Neuronal stem cell (in vitro differentiated cells): ENCODE measurements at places on chromosomes 1 and 21.

DNA sequence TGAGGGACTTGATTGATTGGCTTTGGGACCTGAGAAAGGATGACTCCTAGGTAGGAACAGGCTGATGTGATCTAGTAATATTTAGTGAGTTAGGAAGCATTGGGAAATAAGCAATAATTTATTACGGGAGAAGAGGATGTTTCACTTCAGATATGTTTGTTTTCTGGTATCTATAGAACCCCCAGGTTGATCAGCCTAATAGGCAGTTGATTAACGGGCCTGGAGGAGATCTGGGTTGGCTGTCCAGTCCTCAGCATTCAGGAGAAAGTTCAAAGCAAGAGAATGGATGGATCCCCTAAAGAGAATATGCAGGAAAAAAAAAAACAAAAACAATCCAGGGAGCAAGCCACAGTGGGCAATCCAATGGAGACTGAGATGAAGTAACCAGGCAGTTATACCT is 48.2 kb upstream of the AKT3 start:
- no peak for DNase-seq

DNA sequence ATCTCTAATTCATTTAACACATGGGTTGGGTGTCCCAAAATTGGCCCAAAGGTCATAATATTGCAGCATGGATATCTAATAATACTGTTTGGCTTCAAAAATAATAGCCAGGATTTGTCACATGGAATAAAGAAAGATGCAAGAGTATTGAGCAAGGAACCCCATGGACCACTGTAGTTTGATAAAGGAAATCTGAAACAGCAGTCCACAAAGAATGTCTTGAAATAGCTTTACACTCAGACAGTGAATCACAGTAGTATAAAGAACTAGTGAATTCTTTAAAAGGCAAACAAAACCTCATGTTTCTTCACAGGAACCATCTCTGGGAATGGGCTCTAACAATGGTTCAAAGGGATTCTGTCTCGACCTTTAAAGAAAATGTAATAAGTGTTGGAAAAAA is 576.1 kb upstream of the ZRANB2 start:
- DNase-seq: no peak

- no peak for DNase-seq
These were observed 91.7 kb downstream of the TYW3 start for GRCh38 chr1:74824497-74825107.

GRCh38 chr1:155135415-155136028 is at the start of gene SLC50A1:
SLC50A1 (plus strand) TSS chr1:155135852; CDS start chr1:155135912, 60 bp downstream.
- DNase-seq: peak; percentile 94

- DNase-seq: no peak
These were observed 1355.7 kb downstream of the BRINP3 start for GRCh38 chr1:189121941-189122340.

- DNase-seq: no peak
These were observed 85.6 kb upstream of the TTC39A start for GRCh38 chr1:51415963-51416362.

GRCh38 chr1:12480748-12481362 is 137.2 kb downstream of the DHRS3 start:
- no peak for DNase-seq

GRCh38 chr1:101451888-101452287 is 215.1 kb downstream of the S1PR1 start:
- DNase-seq: no peak

DNA sequence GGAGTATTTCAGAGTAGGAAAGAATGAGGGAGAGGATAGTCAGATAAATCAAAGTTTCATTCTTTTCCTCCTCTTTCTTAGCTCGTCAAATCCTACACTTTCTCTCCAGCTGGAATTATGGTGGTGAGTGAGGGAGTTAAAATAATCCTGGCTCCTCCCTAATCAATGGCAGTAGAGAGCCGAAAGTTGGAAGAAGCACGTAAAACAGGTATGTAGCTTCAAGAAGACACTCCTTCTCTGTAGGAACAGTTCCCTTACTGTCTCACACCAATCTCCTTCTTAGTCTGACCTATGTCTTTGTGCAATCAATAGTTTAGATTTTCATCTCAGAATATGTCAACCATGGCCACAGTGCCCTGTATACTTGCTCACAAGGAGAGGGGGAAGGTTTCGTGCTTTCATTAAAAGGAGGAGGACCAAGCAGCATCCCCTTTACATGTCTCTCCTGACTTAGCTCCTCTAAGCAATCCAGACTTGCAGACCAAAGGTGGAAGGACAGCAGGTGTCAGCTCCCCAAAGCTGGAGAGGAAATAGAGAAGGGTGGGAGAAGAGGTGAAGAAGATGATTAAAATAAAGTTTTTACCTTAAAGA is 878 bp downstream of the MINDY1 start:
- no peak for DNase-seq

- DNase-seq: no peak
These were observed 430.1 kb downstream of the PTBP2 start for GRCh38 chr1:97151651-97152050.

DNA sequence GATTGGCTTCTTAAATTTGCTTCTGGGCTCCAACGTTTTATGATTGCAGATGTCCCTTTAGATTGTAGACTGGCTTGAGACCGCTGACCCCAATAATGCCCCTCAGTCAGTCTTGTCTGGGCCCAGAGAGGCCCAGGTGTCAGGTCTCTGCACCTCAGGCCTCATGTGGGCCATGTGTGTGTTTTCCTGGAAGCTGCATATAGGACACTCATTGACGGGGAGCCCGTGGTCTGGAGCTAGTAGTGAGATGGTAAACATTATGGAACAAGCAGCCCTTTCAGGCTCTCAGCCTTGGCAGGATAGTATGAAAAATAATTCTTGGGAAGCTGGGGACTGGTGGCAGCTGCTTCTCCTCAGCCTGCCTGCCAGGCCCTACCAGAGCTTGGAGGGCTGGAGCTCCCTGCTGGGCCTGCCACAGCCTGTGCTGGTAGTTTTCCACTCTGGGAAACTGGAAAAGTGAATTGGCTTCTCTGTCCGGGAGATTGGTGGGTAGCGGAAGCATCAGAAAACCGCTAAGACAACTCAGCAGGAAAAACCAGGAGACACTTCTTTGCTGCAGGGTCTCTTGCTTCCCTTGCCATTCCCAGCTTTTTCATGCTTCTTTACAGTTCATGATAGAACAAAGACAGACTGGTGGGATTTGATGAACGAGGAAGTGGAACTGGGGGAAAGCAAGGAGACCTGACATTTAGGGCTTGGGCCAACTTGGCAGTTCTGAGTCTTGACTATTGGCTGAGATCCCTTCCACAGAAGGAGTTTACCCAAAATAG is 57.8 kb upstream of the HSD17B7 start:
- DNase-seq: no peak

DNA sequence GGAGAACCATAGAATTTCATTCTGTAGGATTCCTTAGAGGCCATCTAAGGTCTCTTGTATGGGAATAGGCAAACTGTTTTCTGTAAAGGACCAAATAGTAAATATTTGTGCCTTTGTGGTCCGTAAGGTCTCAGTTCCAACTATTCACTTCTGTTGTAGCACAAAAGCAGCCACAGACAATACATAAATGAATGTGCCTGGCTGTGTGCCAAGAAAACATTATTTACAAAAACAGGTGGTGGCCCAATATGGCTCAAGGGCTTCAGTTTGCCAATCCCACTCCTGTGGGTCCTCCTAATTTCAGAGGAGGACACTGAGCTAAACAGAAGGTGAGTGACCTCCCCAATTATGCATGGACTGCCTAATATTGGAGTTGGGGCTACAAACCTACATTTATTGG is 67.6 kb upstream of the EDEM3 start:
- DNase-seq: no peak

DNA sequence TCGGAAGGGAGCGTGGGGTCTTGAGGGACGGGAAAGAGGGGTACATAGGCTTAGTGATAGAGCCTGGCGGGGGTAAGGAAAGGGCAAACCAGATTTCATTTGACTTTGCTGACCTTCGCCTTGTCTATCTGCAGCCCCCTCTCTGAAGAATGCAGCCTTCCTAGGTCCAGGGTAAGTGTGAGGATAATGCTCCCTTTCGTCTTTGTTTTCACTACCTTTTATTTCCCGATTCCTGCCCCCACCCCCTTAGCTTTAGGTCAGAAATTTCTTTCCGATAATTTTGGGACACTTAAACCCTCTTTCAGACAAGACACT is 396 bp downstream of the ATP5PB start:
- DNase-seq: no peak

DNA sequence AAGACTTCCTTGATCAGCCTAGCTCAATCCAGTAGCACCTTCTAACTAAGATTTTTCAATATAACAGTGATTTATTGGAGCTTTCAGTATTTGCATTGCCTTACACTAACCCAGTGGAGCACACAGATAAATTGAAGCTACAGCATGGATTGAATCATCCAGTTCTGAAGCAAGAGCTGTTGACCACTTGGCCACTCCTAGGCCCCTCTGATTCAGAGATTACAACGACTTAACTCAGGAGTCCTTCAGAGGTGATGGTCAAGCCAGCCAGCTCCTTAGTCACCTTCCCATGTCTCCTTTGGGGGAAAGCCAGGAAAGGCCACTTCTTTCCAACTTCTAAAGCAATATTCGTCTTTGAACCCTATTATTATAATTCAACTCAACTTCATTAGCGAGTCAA is 151.8 kb downstream of the TENT5C start:
- DNase-seq: no peak

- no peak for DNase-seq
These were observed 385.4 kb upstream of the VAMP3 start for GRCh38 chr1:7385471-7386225.

DNA sequence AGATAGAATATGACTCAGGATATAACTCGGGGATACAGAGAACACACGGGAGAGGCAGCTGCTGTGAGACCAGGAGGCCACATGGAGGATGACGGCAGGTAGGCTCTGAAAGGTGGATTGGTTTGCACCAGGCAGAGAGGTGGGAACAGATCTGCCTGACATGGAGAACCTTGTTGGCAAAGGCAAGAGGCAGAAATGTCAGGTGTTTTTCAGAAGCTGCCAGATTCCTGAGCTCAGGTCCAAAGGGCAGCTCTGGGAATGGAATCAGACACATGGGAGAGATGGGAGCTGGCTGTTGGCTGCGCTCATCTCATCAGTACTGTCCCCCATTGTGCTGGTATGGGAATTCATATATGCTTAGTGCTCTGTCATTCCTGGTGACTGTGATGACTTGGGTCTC is 19.2 kb downstream of the SYT6 start:
- DNase-seq: no peak

- no peak for DNase-seq
These were observed 201.7 kb downstream of the CRB1 start for GRCh38 chr1:197469620-197470210.

DNA sequence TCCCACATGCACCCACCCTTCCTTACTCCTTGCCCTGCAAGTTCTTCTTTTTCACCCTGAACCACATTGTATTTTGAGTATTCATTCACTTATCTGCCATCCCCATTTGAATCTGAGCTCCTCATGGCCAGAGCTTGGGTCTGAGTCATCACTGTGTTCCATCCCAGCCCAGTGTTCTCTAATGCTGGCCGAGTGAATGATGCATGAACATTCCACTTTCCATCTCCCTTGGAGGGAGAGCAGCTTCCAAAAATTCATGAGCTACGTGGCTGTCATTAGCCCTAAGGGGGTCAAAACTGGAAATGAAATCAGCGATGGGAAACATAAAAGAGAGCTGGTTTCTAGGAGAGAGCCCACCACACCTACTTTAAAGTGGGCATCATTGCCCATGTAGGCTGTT is 187.0 kb upstream of the USP24 start:
- DNase-seq: no peak
